RCC 7860 (cell line): ENCODE measurements at places on chromosomes 2 and 18.

DNA sequence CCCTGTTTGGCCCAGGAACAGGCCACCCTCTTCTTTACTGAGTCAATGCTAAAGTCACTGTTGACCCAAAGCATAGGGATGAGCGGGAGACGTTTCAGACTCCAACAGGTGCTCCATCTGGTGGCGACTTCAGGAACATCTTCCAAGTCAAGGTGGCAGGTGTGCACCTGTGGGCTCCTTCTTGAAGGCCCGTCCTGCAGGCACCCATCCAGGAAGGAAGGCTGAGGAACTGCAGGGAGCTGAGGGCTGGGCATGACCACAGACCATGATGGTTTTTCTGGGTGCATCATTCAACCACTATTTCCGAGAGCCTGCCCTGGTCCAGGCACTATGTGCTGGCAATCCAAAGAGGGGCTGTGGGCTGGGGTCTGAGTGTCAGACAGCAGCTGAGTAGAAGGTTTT lies 142.8 kb downstream of the NDUFA10 start:
- DNase-seq: no peak

- no peak for DNase-seq
These were observed 3.4 kb downstream of the MBD1 start for GRCh38 chr18:50277942-50278341.

DNA sequence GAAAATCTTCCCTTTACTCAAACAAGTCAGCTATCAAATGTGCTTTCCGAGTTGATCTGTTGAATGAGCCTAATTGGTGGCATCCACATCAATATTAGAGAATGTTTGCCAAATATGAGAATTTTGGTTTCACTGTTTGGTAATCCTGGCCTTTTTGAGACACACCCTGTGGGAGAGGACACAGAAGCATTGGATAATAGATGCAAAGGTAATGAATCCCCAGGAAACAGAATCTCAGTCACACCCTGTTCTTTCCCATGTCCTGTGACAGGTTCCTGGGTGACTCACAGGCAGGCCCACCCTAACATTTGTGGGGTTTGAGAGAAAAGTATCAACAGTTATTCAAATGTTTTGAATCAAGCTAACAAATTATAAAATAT lies 99.8 kb upstream of the PELI1 start:
- DNase-seq: no peak

- DNase-seq: no peak
These were observed 102.5 kb upstream of the PIEZO2 start for GRCh38 chr18:11251891-11252270.

DNA sequence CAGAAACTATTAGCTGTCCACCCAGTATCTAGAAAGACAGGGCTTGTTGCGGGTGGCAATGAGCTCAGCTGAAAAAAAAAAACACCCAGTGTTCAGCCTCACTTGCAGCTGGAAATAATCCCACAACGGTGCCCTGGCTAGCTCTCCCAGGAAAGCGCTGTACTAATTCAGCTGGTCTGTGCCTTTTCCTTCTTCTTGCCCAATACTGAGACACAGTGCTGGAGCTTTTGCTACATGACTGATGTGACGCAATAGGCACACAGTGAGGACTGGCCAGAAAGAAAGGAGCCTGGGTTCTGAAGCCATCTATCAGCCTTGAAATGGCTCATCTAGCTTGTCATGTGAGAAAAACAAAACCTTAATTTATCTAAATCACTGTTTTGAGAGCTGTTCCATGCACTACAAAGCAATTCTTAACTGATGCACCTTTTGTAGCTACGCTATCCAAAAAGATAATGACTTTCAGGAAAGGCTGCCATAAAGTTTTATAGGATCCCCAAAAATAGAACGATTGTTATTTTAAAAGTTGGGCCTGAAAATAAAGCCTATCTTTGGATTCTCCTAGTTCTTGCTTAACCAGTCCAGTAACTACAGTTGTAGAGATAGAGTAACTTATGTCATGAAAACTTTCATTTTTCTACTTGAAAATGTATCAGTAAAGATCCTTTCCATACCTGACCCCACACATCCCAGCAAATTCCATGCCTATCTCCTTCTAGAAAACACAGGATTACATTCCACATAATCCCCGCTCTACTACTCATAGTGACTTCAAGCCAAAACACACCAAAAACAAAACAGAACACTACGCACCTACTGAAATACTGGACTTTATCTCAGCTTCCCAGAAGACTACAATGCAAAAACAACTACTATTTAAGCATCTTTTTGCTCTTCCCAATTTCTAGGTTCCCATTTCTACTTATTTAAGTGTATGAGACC lies 15.9 kb downstream of the KIDINS220 start:
- DNase-seq: no peak

GRCh38 chr2:118906186-118906585 lies 35.8 kb upstream of the MARCO start:
- no peak for DNase-seq
